ENCODE measurements at places on chromosomes 11 and 22.
A peak's percentile ranks its signal among the peaks of the same experiment; 100 is the strongest.

- no peak for DNase-seq
Measured at GRCh38 chr22:42287174-42287890, 16.9 kb upstream of the TCF20 start.

DNA sequence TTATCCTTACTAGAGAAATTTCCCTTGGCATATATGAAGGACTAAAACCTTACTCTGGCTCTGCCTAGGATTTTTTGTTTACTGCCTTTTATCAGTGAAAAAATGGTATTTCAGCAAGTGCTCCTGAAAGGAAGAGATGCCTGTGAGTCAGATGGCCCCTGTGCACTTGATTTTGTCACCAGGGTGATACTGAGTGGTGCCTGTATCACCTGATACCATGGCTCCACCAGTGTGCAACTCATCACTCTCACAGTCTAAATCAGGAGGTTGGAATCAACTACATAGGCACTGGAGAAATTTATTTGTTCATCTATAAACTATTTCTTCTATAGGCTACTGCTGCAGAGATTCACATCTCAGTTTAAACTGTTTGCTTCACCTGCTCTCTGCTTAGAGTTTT lies 43.2 kb downstream of the F2 start:
- DNase-seq: no peak

DNA sequence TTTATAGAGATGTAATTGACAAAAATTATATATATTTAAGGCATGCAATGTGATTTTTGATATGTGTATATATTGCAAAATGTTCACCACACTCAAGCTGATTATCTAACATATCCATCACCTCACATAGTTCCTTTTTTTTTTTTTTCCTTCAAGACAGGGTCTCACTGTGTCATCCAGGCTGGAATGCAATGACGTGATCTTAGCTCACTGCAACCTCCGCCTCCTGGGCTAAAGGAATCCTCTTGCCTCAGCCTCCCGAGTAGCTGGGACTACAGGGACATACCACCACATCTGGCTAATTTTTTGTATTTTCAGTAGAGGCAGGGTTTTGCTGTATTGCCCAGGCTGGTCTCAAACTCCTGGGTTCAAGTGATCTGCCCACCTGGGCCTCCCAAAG lies 65.1 kb upstream of the SLC35C1 start:
- no peak for DNase-seq

DNA sequence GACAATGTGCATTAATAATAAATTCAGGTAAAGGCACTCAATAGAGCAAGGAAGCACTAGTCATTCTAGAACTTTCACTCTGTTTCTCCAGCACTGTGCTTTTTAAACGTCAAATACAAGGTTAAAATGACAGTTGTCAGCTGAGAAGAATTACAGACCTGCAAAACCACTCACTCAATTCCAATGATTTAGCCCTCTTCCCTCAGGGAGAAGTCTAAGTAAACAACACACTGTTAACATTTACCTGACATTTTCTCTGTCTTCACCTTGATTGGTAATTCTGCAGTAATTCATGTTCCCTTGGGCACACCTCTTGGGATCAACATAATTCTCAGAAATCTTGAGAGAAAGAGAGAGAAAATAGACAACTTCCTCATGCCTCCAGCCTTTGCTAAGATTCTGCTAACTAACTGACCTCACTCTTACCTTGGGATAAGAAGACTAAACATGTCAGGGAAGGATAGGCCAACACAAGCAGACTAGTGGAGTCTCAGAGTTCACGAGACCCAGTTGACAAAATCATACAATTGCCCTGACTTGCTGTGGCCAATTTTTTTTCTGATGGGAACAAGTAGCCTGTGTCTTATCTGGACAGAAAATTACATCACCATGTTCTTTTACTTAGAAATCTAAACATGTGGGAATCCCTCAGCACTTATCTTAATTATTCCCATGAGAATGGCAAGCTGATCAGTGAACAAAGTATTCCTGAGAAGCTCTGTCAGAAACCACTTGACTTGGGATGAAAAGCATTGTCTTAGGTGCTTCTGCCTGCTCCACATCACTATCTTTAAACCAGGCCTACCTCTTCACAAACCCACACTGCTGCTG lies 516.8 kb upstream of the FAT3 start:
- no peak for DNase-seq

- DNase-seq: no peak
Measured at GRCh38 chr22:40361100-40361499, 9.3 kb upstream of the SGSM3 start.

- no peak for DNase-seq
Measured at GRCh38 chr22:39177456-39177775, 24.9 kb upstream of the CBX7 start.

GRCh38 chr11:33387996-33388395 lies 130.8 kb downstream of the HIPK3 start:
- no peak for DNase-seq

GRCh38 chr11:32231909-32232493 lies 141.1 kb downstream of the RCN1 start:
- peak; percentile 6 for DNase-seq

DNA sequence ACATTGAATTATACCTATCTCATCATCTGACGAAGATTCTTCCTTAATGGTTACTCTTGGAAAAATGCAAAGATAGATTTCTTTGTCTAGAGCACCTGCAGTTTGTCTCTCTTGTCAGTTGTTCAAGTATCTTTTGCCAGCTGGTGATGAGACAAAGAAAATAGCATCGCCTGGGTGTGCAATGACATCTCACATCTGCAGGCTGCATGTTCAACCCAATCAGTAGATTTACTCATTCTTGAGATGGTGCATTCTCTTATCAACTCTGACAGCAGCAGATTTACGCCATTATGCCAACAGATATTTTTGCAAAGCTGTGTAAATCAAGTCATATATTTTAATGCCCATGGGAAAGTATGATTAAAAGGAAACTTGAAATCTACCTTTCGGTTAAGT lies 164.6 kb upstream of the PDGFD start:
- no peak for DNase-seq

DNA sequence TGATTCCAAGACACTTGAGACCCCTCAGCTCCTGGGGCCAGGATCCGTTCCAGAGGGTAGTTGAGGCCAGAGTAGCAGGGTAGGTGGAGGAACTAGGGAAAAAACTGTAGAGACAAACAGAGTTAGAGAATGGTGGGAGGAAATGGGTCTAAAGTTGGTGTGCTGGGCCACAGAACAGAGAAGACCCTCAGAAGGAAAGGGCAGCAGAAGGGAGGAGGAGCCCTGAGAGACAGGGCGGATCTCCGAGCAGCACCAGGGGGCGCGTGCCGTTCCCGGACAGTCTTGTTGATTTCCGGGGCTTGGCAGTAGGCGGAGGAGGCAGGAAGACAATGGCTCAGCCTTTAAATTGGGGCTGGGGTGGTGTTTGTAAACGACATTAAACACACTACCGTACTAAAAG lies 2.4 kb upstream of the CECR2 start:
- DNase-seq: no peak

DNA sequence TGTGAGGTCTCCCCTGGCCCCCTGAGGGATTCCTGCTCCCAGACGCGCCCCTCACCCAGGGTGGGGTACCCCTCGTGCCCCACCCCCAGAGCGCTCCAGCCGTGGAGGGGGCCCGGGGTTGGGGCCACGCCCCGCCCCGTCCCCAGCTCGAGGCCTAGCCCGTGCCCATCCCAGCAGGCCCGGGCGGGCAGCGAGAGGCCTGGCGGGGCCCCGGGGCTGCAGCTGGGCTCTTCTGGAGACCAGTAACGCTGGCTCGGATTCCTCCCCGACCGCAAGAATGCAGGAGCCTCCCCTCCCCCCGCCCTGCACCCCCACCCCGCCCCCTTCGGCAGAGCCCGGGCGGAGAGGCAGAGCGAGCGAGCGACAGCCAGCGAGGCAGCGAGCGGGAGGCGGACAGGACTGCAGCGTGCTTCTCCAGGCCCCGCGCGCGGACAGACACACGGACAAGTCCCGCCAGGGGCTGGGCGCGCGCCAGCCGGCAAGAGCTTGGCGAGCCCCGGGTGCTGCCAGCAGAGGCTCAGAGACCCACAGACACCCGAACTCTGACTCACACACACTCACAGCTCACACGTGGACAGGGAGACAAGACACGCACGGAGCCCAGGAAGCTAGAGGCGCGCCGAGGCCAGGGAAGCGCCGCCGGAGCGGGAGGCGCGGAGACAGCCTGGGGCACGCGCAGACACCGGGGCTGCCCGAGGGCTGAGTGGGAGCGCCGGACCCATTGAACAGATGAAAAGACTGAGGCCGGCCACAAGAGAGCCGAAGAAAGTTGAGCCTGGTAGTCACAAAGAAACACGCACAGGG lies 15.2 kb downstream of the BCL9L start:
- DNase-seq: peak; percentile 78

- DNase-seq: no peak
Measured at GRCh38 chr22:28142361-28142961, 223.4 kb upstream of the PITPNB start.

GRCh38 chr11:117874910-117875381 lies 1.5 kb downstream of the FXYD6 start:
- DNase-seq: no peak

GRCh38 chr11:61918251-61918937 lies 1.0 kb upstream of the RAB3IL1 start:
- DNase-seq: no peak

GRCh38 chr11:100512475-100512874 lies 174.6 kb upstream of the ARHGAP42 start:
- DNase-seq: no peak

DNA sequence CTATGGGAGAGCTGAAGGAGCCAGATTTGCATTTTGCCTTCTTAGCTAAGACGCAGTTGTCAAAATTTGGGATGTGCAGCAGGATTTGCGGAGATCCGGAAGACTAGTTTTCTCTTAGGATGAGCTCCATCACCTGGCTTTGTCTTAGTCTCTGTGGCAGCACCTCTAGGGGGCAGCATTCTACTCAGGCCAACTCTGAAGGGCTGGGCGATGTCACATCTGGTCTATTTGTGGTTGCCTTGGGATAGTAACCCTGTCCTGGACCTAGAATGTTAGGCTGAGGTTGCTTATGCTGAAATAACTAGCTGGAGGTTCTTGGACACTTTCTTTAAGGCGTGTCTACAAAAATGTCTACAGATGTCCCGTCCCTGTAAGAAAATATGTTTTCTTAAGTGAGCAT lies 116.2 kb downstream of the FAT3 start:
- DNase-seq: no peak

GRCh38 chr11:128146926-128147605 lies 440.3 kb downstream of the ETS1 start:
- DNase-seq: no peak

DNA sequence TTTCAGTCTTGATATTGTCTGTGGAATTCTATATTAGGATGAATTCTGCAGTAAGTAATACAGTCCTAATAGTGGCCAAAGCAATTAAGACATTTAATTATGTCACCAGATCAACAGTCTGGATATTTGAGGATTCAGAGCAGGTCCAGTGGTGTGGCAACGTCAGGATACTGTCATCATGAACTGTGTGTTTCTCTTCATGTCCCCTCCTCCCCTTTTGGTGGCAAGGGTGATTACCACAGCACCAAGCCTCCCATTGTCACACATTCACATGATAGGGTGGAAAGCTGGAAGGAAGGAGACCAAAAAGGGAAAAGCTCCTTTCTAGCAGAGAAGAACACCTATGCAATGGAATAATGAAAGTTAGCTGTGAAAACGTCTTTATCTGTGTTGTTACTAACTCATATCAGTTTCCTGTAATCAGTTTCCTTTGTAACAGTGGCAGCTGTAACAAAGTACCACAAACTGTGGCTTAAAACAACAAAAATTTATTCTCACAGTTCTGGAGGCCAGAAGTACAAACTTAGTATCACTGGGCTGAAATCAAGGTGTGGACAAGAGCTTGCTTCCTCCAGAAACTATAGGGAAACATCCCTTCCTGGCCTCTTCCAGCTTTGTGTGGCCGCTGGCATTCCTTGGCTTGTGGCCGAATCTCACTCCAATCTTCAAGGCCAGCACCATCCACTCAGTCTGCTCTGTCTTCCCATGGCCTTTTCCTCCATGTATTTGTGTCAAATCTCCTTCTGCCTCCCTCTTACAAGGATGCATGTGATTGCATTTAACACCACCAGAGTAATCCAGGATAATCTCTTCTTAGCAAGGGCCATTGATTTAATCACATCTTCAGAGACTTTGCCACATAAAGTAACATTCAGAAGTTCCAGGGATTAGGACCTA lies 6.5 kb upstream of the RBM14 start:
- no peak for DNase-seq

GRCh38 chr22:34105461-34106062 lies 185.3 kb upstream of the LARGE1 start:
- DNase-seq: no peak

GRCh38 chr11:15333407-15333806 lies 218.7 kb downstream of the INSC start:
- DNase-seq: no peak

DNA sequence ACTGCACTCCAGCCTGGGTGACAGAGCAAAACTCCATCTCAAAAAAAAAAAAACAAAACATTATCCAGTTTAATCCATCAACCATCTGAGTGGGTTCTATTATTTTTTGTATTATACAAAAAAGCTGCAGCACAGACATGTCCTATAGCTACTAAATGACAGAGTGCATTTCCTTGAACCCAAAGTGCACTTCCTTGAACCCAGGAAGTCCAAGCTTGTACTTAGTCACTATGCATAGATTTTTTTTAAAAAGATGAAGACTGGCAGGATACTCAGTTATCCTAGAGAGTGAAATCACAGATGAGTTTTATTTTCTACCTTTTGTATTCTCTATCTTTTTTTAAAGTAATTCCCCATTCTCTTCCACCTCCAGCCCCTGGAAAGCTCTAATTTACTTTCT lies 8.0 kb upstream of the RRAS2 start:
- DNase-seq: no peak

DNA sequence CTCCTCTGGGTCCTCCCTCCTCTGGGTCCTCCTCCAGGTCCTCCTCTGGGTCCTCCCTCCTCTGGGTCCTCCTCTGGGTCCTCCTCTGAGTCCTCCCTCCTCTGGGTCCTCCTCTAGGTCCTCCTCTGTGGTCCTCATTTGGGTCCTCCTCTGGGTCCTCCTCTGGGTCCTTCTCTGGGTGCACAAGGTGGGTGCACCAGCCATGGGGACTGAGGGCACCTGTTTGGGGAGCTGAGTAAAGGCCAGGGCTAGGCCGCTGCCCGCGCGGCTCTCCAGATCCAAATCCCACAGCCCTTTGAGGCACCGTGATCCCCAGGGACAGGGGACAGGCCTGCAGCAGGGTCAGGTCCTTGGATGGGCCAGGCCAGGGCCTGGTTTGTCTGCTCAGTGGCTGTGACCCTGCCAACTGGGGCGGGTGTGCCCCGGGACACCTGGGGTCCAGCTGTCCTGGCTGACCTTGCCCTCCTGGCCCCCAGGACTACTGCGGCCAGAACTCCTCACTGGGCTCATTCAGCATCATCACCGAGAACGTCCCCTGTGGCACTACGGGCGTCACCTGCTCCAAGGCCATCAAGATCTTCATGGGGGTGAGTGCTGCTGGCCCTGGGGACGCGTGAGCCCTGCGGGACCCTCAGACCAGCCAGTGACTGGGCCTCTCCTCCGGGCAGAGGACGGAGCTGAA lies 12.7 kb downstream of the MUC2 start:
- DNase-seq: no peak

- DNase-seq: no peak
Measured at GRCh38 chr11:47616726-47617416, 22.7 kb upstream of the C1QTNF4 start.

- no peak for DNase-seq
Measured at GRCh38 chr22:22086501-22087158, 104.0 kb upstream of the TOP3B start.

All from CD4-positive, alpha-beta T cell treated with Interleukin-4 for 4 hours (primary cell).